ENCODE measurements at places on chromosomes 11 and 22.

DNA sequence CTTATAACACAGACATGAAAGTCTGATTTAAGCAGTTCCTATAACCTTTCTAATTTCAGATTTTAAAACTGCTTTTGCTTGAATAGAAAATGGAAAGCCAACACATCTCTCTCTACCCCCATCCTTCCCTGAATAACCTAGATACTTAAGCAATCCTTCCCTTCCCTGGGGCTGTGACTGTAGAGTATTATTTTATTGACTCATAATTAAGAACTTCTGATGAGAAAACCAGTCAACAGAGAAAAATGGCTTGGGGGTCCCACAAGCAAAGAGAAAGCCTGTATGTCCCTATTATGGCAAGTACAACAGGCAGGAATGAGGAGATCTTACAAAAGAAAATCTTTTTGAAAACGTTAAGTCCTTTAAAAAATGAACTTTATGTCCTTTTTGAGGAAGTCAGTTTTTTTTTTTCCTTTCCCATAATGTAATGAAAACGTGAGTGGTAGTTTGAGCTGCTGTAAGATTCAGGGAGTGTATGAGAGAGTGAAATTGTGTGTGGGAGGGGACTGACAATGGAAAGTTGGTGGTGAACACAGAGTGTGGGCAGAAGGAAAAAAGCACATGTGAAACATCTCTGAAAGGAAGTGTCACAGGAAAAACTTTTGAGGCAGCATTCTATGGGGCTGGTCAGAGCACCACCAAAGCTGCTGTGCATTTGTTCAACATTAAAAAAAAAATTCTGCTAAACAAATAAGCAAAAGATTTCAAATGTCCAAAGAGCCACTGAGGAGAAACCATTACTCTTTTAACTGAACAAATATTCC lies 154.6 kb downstream of the MAML2 start:
- DNase-seq = peak; percentile 88

DNA sequence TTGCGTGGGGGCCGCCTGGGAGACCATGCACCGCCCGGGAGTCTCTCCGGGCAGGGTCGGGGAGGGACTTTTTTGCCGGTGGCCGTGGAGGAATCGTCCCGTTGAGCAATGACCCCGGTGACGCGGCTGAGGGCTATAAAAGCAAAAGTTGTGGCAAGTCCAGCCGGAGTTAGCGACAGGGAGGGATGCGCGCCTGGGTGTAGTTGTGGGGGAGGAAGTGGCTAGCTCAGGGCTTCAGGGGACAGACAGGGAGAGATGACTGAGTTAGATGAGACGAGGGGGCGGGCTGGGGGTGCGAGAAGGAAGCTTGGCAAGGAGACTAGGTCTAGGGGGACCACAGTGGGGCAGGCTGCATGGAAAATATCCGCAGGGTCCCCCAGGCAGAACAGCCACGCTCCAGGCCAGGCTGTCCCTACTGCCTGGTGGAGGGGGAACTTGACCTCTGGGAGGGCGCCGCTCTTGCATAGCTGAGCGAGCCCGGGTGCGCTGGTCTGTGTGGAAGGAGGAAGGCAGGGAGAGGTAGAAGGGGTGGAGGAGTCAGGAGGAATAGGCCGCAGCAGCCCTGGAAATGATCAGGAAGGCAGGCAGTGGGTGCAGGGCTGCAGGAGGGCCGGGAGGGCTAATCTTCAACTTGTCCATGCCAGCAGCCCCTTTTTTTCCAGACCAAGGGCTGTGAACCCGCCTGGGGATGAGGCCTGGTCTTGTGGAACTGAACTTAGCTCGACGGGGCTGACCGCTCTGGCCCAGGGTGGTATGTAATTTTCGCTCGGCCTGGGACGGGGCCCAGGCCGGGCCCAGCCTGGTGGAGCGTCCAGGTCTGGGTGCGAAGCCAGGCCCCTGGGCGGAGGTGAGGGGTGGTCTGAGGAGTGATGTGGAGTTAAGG lies at the start of gene NEAT1:
NEAT1 (plus strand) TSS at position 166 of the 883 bp plus-strand sequence.
- DNase-seq = peak; percentile 92

- no peak for DNase-seq
Measured at GRCh38 chr22:23566705-23567475, 13.2 kb downstream of the IGLL1 start.

GRCh38 chr11:102781676-102782075 lies 1.2 kb upstream of the MMP10 start:
- DNase-seq = no peak

DNA sequence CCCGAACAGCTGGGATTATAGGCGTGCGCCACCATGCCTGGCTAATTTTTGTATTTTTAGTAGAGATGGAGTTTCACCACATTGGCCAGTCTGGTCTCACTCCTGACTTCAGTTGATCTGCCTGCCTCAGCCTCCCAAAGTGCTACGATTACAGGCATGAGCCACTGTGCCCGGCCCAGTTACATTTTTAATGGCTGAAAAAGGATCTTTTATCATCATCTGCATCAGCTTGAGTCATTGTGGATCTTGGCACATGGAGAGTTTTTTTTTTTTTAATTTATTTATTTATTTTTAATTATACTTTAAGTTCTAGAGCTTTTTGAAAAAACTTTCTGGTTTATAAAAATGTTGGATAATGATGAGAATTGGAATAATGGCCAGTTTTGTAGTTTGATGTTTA lies 8.6 kb downstream of the IGHMBP2 start:
- DNase-seq = peak; percentile 12

- DNase-seq = no peak
Measured at GRCh38 chr11:5226732-5227310, at the start of gene HBB. TSS of gene HBB (minus strand) at chr11:5227071. CDS start at chr11:5227021, 50 bp downstream.

DNA sequence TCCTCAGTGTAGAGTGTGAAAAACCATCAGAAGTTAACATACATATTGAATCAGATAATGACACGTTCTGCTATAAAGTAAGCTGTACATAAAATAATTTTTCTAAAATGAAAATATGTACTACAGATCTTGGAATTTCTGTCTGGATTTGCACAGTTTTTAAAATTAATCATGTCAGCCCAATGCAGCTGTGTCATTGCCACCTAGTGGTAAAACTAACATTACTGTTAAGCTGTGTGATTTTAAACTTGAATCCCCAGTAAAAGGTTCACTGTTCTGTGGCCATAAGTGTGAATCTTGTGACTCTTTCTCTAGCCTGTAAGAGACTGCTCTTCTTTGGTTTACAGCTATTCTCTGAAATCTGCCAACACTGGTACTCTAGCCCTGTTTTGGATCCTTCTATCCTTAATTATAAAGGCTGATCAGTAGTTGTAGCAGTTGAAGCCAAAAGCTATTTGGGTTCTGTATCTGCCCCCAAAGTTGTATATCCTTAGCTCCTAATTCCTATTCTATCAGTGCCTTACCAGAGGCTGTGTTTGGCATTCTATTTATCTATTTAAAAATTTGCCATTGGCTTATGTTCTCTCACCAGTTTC lies 4.0 kb downstream of the JRKL start:
- DNase-seq = peak; percentile 51

GRCh38 chr11:75280227-75280701 lies 39.7 kb downstream of the TPBGL start:
- DNase-seq = peak; percentile 63

- DNase-seq = no peak
Measured at GRCh38 chr11:112176077-112176476, 765 bp downstream of the BCO2 start.

DNA sequence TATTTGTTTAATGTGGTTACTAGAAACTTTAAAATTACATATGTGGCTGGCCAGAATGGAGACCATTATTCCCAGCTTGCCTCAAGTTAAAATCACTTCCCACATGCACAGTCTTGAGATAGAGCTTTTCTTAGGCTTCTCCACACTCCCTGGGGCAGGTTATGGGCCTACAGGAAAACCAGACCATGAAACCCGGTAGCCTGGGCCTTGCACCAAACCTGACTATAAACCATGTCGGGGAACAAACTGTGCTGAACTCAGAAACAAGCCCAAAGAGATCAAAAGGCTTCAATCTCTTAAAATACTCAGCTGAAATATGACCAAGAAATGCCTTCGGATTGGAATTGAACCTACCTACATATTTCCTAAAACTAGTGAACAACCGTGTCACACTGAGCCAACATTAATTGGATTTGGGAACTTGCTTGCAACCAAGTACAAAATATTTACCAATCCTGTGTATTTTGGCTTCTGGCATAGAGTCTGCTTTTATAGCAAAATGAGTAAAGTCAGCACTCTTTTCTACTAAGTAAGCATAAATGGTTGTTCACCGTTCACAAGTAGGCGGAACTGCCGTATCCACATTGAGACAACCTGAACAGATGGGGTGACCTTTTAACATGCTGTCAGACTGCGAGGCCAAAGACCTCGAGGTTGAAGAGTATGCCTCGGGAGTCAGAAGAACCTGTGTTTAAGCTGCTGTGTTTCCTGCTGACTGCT lies 199.5 kb downstream of the FAM76B start:
- no peak for DNase-seq

DNA sequence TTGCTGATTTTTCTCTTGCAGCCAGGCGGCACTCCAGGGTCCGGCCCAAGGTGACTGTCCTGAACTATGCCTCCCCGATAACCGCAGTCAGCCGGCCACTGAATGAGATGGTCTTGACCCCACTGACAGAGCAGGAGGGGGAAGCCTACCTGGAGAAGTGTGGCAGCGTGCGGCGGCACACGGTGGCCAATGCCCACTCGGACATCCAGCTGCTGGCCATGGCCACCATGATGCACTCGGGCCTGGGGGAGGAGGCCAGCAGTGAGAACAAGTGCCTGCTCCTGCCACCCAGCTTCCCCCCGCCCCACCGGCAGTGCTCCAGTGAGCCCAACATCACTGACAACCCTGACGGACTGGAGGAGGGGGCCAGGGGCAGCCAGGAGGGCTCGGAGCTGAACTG lies 47.8 kb downstream of the TRAF6 start:
- DNase-seq = no peak

GRCh38 chr11:117840881-117841550 lies 16.5 kb upstream of the FXYD2 start:
- no peak for DNase-seq

- no peak for DNase-seq
Measured at GRCh38 chr22:48210198-48210580, 1447.7 kb downstream of the TBC1D22A start.

DNA sequence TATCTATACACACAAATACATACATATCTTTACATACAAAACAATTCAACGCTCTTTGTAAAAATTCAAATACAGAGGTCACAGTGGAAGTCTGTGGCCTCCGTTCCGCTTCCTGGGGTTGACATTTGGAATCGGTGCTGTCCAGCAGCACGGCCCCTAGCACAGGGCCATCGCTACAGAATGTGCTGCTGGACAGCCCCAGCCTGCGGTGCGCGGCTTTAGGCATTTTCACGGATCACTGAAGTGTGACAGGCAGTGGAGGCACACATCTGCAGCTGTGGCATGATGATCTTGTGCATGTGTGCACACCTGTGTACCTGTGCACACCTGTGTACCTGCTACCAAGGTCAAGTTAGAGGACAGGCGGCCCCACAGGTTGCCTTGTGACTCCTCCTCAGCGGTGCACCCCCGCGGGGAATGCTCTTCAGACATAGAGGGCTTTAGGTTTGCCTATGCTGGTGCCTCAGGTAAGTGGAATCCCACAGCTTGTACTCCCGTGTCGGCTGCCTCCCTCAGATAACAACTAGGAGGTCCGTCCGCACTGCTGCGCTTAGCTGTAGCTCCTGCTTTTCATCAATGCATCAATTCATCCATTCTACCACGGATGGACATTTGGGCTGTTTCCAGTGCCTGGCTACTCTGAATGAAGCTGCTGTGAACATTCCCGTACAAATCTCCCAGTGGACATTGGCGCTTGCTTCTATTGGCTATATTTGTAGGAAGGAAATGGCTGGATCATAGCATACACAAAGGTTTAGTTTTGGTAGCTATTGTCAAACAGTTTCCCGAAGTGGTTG lies 29.9 kb downstream of the GAL start:
- no peak for DNase-seq

- peak; percentile 63 for DNase-seq
Measured at GRCh38 chr11:79087238-79087960, 353.4 kb downstream of the TENM4 start.
